ENCODE measurements at places on chromosomes 7 and 10. TPM values are rescaled to one million over a fixed set of nuclear protein-coding genes. Genes with fewer than 3 reads are reported as not detected.

GRCh38 chr10:97584060-97584797 is at the start of gene HOGA1:
TSS of gene HOGA1 (plus strand) at chr10:97584389. CDS start at chr10:97584704, 315 bp downstream.
- H3K4me1 ChIP-seq: peaks cover 4% of the 10 kb centered on the region
- no peaks in the 10 kb centered on the region for H3K27me3 ChIP-seq
- no peaks in the 10 kb centered on the region for H3K36me3 ChIP-seq
- peak within 1 kb of the TSS; percentile 63 for H3K27ac ChIP-seq
- DNase-seq: peak; percentile 68

Gene CLDN4
- 532 TPM for total RNA-seq

DNA sequence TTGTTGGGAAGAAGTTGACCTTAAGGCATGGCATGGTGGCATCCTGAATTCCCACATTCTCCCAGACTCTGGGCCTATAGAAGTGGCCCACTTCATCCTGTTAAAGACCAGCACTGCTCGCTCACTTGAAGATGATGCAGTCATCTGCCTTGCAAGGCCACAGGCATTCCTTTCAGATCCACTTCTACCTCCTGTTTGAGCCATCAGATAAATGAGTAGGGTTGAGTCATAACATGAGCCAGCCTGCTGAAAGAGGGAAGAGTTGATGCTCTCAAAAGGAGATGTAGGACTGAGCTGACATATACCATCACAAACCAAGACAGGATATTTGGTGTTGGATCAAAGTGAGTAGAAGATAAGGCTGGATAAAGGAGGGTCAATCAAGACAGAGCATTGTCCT is 1.5 kb upstream of the EBLN1 start:
- no peak overlapping the region for H3K4me3 ChIP-seq
- H3K4me1 ChIP-seq: no peaks in the 10 kb centered on the region
- no peak for DNase-seq
- H3K27me3 ChIP-seq: no peaks in the 10 kb centered on the region

Gene ATG9B
- total RNA-seq: 0.64 TPM

GRCh38 chr7:5420881-5421713 is 2.5 kb downstream of the TNRC18 start:
- DNase-seq: no peak
- peak overlapping the region; percentile 92 for H3K4me3 ChIP-seq
- H3K27me3 ChIP-seq: no peaks in the 10 kb centered on the region
- peak overlapping the region; percentile 100 for H3K27ac ChIP-seq
- H3K36me3 ChIP-seq: no peaks in the 10 kb centered on the region
- peaks cover 24% of the 10 kb centered on the region for H3K4me1 ChIP-seq

- no peak overlapping the region for H3K4me3 ChIP-seq
- no peaks in the 10 kb centered on the region for H3K27me3 ChIP-seq
- no peak for DNase-seq
- peaks cover 19% of the 10 kb centered on the region for H3K4me1 ChIP-seq
- H3K27ac ChIP-seq: peak overlapping the region; percentile 89
Measured at GRCh38 chr10:112374724-112375541, 1.0 kb downstream of the ACSL5 start.

DNA sequence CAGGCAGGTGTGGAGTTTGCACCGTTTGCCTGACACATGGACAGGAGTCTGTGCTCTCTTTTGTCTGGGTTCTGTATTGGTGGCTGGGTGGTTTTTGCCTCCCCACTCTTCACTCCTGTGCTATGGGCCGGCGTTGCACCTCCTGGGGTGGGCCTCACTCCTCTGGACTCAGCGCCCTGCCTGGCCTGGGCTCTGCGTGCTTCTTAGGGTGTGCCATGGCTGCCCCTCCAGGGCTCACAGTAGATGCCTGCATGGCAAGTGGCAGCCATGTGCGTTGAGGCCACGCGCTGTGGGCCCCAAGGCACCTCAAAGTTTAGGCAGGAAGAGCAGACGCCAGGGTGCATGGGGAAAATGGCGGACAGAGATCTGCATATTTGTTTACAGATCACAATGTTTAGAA is 319.8 kb downstream of the ADARB2 start:
- H3K4me1 ChIP-seq: no peaks in the 10 kb centered on the region
- H3K36me3 ChIP-seq: no peaks in the 10 kb centered on the region
- H3K27me3 ChIP-seq: peaks cover 10% of the 10 kb centered on the region
- no peak for DNase-seq

- H3K27me3 ChIP-seq: no peaks in the 10 kb centered on the region
- H3K27ac ChIP-seq: peak overlapping the region; percentile 42
- no peak overlapping the region for H3K4me3 ChIP-seq
- no peaks in the 10 kb centered on the region for H3K36me3 ChIP-seq
- DNase-seq: no peak
- peaks cover 9% of the 10 kb centered on the region for H3K4me1 ChIP-seq
Measured at GRCh38 chr7:99368750-99369389, 5.7 kb upstream of the ARPC1B start.

Gene MLLT10
- 61.6 TPM for total RNA-seq

DNA sequence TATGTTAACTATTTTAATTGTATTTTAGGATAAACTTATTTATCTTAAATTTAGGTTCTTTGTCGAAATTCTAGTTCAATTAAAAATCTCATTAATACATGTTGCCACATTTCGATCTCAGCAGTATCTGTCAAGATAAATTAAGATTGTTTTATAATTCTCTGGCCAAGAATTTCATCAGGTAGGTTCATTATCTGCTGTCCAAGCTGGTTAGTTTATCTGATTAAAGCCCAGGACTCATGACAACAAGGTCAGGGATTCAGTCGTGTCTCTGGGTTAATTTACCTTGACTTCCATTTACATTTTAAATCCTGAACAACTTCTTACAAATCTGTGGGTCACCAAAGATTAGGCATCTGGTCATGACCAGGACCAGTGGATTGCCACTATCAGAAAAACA is 7.6 kb downstream of the STEAP4 start:
- no peak overlapping the region for H3K27ac ChIP-seq
- H3K27me3 ChIP-seq: no peaks in the 10 kb centered on the region
- no peak overlapping the region for H3K4me3 ChIP-seq
- no peaks in the 10 kb centered on the region for H3K4me1 ChIP-seq
- no peak for DNase-seq

Gene SPDYE18
- total RNA-seq: not detected

DNA sequence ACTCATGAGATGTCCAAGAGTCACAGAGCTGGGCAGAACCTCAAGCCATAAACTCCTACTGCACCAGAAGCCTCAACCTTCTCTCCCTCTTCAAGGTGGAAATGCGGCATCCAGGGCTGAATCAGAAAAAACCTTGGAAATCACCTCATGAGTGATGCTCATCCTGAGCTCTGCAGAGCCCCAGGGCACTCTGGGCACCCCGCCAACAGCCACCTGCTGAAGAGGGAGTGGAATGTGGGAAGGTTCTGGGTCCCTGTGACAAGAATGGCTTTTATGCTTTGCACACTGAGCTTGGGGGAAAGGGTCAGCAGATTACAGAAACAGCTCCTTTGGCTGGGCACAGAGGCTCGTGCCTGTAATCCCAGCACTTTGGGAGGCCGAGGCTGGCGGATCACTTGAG is 18.8 kb downstream of the NUDT1 start:
- DNase-seq: no peak
- no peak overlapping the region for H3K27ac ChIP-seq
- H3K4me1 ChIP-seq: no peaks in the 10 kb centered on the region
- H3K36me3 ChIP-seq: no peaks in the 10 kb centered on the region
- no peaks in the 10 kb centered on the region for H3K27me3 ChIP-seq
- H3K4me3 ChIP-seq: no peak overlapping the region

Gene CH25H
- total RNA-seq: 3.9 TPM

DNA sequence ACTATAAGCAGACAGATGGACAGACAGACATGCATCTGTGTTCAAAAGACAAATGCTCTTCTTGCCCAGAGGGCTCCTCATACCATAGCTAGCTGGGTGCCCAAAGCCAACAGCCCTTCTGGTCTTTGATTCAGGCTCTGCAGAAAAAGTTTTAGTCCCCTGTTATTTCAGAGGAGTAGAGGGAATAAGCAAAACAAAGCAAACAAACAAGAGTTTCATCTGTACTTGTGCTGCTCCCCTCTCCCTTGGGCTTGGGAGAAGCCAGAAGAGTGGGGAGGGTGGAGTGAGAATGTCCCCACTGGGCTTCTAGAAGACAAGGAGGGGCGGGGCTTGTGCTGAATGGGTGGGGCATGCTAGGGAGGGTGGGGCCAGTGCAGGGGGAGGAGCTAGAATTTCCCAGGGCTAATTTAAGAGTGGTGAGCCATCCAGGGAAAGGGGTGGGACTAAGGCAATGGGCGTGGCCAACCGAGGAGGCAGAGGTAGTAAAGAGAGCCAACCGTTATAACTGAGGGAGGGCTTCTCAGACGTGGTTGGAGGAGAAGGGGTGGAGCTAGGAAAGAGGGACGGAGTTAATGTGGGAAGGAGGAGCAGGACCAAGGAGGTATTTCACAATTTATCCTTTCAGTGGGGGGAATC is 101.2 kb upstream of the MGMT start:
- H3K4me3 ChIP-seq: no peak overlapping the region
- no peaks in the 10 kb centered on the region for H3K27me3 ChIP-seq
- H3K27ac ChIP-seq: no peak overlapping the region

Gene PCGF5
- total RNA-seq: 38.7 TPM

Gene CCDC7
- total RNA-seq: 11.3 TPM

DNA sequence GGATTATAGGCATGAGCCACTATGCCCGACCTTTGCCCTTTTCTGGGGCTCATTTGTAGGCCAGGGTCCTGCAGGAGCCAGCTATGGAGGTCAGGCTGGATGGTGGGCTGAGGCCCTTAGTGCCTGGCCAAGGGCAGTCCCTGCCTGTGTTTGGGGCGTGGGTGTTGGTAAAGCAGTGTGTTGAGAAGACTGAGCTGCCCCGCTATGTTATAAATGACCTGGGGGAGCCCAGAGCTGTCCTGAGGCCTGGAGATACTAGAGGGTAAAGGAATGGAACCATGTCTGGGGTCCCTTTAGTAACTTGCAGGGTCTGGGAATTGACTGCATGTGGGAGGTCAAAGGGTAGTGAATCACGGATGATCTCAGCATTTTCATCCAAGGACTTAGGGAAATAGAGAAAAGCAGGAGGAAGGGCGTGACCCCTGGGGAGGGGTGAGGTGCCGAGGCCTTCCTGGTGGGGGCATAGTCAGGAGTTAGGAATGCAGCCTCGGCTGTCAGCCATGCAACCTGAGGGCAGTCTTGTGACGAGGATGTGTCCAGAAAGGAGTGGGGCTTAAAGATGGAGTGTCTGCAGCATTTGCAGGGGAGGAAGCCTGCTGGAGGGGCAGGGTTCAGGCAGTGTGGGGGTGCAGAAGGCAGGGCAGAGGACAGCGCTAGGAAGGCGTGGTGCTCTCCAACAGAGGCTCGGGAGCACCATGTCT is 31.5 kb downstream of the TMEM248 start:
- H3K4me1 ChIP-seq: no peaks in the 10 kb centered on the region
- DNase-seq: peak; percentile 48
- peak overlapping the region; percentile 68 for H3K27ac ChIP-seq
- no peak overlapping the region for H3K4me3 ChIP-seq

Gene PAPSS2
- 47.0 TPM for total RNA-seq

DNA sequence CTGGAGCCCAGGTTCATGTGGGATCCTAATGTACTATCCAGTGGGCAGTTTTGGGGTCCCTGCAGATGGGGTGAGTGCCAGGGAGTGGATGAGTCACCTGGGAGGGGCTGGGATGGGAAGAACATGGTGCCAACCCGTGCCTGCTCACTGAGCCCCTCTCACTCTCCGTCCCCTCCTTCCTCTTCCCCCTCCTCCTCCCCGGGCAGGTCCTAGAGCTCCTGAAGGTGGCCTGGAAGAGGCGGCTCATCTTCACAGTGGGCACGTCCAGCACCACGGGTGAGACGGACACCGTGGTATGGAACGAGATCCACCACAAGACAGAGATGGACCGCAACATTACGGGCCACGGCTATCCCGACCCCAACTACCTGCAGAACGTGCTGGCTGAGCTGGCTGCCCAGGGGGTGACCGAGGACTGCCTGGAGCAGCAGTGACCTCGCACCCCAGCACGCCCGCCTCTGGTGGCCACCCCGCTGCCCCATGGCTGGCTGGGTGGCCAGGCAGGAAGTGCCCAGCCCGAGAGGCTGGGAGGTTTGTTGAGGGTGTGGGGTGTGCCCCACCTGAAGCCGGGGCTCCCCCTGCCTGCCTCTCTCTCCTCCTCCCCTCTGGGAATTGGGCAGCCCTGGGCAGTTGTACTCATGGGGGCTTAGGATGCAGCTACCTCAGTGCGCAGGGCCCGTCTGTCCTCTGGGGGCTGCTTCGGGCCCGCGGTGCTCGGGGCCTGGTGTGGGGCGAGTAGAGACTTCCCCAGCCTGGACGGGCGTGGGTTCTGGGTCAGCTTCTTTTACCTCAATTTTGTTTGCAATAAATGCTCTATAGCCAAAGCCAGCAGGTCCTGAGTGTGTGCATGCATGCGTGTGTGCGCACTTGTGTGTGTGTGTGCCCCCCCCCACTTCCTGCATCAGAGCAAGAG is 4.9 kb upstream of the UPK3B start:
- H3K4me1 ChIP-seq: peaks cover 6% of the 10 kb centered on the region
- H3K36me3 ChIP-seq: no peaks in the 10 kb centered on the region
- H3K27me3 ChIP-seq: no peaks in the 10 kb centered on the region
- H3K4me3 ChIP-seq: no peak overlapping the region
- no peak overlapping the region for H3K27ac ChIP-seq

DNA sequence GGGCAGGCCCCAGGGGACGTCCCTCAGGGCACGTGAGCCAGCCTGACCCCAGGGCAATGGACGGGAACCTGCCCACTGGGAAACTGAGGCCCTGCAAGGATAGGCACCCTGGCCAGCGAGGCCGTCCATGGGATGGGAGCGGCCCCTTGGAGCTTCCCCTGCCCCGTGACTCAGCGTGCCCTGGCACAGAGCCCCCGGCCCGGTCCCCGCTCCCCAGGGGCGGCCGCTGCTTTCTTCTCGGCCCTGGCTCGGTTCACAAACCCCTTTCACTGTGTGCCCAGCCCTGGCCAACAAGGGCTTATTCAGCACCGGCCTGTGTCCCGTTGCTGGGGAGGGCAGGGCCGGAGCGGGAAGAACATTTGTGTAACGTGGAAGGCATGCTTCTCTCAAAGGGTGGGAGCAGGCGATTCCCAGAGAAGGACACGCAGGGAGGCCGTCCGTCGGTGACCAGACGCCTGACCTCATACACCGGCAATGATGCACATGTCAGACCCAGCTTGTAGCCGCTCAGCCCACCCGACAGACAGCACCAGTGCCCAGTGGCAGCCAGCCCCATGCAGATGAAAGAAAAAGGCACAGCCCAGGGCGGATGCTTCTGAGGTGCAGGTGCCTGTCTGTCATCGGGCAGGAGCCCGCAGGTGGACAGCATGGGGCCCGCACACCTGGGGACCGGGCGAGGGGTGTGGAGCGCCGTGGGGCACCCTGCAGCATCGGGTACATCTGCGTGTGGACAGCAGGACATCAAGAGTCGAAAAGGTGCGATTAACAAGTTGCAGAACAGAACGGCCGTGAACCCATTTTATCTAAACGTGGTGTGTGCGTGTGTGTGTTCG is 94.5 kb downstream of the PDGFA start:
- H3K4me1 ChIP-seq: no peaks in the 10 kb centered on the region
- no peak for DNase-seq
- H3K36me3 ChIP-seq: no peaks in the 10 kb centered on the region
- H3K27me3 ChIP-seq: no peaks in the 10 kb centered on the region
- no peak overlapping the region for H3K4me3 ChIP-seq

Gene MUC3A
- total RNA-seq: 1.9 TPM

DNA sequence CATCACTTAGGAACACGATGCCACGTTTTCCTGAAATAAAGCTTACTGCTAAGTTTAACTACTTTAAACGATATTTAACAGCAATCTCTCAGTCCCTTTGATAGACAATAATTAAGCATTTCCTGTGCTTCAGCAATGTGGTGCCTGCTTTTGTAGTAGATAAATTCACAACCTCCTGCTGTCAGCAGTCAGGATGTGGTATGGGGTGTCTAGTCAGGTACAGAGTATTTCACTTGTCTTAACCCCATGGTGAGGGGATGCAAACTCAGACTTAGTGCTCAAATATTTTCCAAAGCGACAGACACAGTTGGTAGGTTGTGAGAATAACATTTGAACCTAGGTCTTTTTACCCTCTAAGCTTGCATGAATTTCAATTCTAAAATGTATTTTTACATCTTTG is 526.2 kb upstream of the PFKP start:
- no peaks in the 10 kb centered on the region for H3K27me3 ChIP-seq
- DNase-seq: no peak
- H3K4me3 ChIP-seq: no peak overlapping the region
- no peak overlapping the region for H3K27ac ChIP-seq

Gene PON1
- 37.4 TPM for total RNA-seq

All from hepatocyte (in vitro differentiated cells).